ENCODE measurements at places on chromosomes 12 and 14.

- DNase-seq, result peak; percentile 9
Observed at GRCh38 chr12:60191676-60192359, 596.0 kb downstream of the SLC16A7 start.

DNA sequence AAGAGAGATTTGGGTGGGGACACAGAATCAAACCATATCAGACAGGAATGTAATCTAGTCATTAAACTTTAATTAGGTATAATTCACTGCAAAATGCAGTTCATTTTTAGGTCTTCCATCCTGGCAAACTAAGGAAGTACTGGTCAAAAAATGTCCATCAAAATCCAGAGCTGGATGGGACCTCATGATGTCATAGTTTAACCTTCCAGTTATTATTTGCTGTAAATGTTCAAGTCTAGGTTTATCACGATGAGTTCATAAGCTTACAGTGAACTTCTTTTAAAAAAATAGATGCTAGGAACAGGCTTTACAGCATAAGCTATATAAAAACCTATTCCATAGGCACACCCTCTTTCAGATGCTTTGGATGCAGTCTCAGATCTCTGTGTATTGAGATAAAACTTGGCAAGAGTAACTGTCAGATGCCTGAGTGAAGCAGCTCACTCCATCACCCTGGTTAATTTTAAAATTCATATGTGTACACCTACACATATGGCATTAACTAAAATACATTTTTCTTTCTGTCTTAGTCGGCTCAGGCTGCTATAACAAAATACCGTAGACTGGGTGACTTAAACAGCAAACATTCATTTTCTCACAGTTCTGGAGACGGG is 7.9 kb downstream of the SSPN start:
- DNase-seq, result no peak

- no peak for DNase-seq
Observed at GRCh38 chr12:131280426-131280825, 326.7 kb downstream of the ADGRD1 start.

DNA sequence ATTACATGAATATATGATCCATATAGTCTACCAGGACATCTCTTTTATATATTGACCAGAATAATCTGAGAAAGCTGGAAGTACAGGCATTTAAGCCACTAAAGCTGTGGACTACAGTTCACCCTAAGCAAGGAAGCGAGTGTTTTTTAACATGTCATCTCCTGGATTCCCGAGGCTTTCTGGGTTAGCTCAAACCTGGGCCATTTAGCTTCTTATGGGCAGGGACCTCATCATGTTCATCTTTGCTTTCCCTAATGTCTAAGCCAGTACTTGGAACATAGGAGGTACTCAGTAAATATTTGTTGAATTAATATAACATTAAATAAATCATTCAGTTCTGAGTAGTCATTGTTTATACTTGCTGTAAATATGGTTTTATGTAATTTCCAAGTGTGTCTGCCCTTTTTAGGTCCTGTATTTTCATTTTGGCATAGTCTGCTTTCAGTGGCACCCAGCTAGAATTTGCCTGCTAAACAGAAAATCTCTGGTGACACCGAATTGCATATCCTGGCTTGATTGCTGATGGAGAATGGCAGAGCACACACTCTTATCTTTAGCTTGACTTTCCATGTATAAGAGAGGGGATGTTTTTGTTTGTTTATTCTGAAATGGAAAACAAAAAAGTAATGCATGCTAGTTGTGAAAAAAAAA is 344.5 kb downstream of the ZFP36L1 start:
- no peak for DNase-seq

GRCh38 chr12:109729371-109729781 is 15.8 kb downstream of the FAM222A start:
- no peak for DNase-seq

GRCh38 chr14:64899958-64900357 is 14.3 kb upstream of the CHURC1 start:
- no peak for DNase-seq

GRCh38 chr12:111993292-111994150 is 19.4 kb downstream of the TMEM116 start:
- DNase-seq, result no peak

DNA sequence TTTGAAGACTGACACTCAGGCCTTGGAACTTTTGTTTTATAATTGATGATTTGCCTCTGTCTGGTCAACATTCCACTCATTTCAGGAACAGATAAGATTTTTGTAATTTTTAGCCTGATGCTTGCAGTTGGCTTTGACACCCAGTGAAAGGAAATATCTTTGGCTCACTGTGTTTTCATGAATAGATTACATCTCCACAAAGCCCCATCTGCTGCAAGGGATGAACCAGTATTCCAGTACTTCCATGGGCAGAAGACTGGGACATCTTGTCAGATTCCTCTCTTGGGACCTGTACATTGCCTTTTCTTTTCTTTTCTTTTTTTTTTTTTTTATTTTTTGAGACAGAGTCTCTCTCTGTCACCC is 28.4 kb downstream of the GSG1 start:
- no peak for DNase-seq

GRCh38 chr14:77092676-77093075 is 5.4 kb upstream of the CIPC start:
- no peak for DNase-seq

- no peak for DNase-seq
Observed at GRCh38 chr14:54719406-54719805, 152.5 kb downstream of the SAMD4A start.

GRCh38 chr12:106274575-106275121 is 26.8 kb upstream of the CKAP4 start:
- no peak for DNase-seq

GRCh38 chr12:54301428-54302048 is 723 bp upstream of the NFE2 start:
- no peak for DNase-seq

- no peak for DNase-seq
Observed at GRCh38 chr12:108240027-108240785, 98.9 kb downstream of the CMKLR1 start.

- no peak for DNase-seq
Observed at GRCh38 chr12:131221957-131222328, 268.2 kb downstream of the ADGRD1 start.

- no peak for DNase-seq
Observed at GRCh38 chr12:6553051-6553868, 2.6 kb downstream of the IFFO1 start.

GRCh38 chr14:24310265-24310645 is 315 bp downstream of the LTB4R2 start:
- DNase-seq, result no peak

GRCh38 chr12:8779281-8779680 is 43.1 kb upstream of the A2ML1 start:
- no peak for DNase-seq

GRCh38 chr14:72311116-72311515 is 378.9 kb downstream of the RGS6 start:
- DNase-seq, result no peak

GRCh38 chr12:1277905-1278304 is 286.9 kb downstream of the ERC1 start:
- no peak for DNase-seq

GRCh38 chr12:27277846-27278260 is 33.8 kb downstream of the STK38L start:
- peak; percentile 18 for DNase-seq

DNA sequence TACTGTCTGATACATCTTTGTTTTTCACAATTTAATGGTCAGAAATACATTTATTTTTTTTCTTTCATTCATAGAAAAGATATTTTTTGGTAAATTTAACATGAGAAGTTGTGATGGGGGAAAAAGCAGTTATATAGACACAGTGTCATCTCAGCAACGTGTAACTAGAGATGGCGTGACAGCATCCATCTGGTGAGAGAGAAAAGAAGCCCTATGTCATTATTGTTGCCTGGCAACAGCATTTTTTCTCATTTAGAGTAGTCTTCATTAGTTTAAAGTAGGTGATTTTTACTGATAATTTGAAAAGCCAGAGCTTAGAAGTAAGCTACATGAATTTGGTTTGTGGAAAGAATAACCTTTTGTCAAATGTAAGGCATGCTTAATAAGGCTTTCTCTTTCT is 128.6 kb downstream of the ACSS3 start:
- no peak for DNase-seq

GRCh38 chr14:94598816-94599655 is 13.2 kb upstream of the SERPINA3 start:
- DNase-seq, result peak; percentile 83

DNA sequence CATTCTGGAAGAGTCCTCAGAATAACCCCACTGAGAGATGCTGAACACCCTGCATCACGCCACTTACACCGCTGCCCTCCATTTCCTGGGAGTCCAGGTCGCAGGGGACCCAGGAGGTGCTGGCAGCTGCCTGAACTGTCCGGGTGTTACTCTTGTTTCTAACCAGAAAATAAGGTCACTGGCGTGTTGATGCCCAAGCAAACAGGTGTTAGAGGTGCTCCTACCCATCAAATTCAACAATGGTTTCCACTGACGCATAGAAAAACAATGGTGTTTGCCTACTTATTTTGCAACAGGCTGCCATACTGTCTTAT is 23.8 kb downstream of the PITPNM2 start:
- no peak for DNase-seq

DNA sequence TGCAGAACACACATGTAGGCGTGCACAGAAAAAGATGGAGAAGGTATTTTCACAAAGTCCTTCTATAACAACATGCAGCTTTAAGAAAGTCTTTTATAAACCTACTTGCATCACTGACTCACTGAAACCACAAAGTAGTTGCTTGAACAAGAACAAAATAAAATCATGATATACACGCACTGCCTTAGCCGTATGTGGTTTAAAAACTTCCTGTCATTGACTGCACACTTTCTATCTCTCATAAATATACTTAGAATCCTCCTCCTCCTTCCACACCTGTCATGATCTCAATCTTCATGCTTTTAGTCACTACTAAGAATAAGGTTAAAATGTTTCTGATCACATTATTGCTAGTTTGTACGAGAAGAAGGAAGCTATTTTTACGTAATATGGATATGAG is 31.8 kb upstream of the RAD51AP1 start:
- no peak for DNase-seq

GRCh38 chr12:6787309-6787708 is 2.0 kb upstream of the CD4 start:
- DNase-seq, result no peak

DNA sequence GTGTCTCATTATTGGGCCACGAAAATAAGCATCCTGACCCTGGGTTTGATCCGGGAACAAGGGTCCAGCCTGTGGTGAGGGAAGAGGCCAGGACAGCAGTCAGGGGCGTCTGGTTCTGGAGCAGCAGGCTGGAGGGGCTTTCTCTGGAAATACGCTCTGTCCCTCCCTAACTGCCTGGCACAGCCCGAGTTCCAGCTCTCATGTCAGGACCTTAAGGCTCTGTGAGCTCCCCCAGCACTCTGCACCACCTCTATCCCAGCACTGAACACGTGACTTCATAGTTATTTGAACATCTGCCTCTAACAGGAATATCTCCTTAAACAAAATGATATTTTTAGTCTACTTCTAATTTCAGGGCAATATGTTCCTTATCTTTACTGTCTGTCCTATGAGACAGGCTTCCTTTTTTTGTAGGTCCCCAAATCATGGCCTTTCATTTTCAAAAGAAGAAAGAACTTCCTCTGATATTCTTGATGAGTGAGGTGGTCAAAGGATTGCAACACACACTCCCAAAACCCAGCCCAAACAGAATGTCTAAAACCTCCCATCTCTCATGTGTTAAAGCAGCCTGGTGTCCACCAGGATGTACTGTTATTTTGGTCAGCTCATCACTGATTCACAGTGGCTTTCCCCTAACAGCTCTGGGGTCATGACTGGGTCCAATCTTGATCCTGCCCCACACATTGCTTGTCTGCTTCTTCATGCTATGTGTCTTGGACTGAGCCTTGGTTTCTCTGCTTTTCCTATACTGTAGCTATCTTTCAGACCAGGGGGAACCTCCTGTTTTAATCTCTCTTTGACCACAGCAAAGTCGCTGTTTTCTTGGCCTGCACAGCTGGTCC is 9.7 kb downstream of the AQP6 start:
- no peak for DNase-seq

GRCh38 chr12:27779416-27779919 is 565 bp upstream of the KLHL42 start:
- peak; percentile 45 for DNase-seq

- DNase-seq, result no peak
Observed at GRCh38 chr12:47361389-47362021, 281.7 kb upstream of the AMIGO2 start.

DNA sequence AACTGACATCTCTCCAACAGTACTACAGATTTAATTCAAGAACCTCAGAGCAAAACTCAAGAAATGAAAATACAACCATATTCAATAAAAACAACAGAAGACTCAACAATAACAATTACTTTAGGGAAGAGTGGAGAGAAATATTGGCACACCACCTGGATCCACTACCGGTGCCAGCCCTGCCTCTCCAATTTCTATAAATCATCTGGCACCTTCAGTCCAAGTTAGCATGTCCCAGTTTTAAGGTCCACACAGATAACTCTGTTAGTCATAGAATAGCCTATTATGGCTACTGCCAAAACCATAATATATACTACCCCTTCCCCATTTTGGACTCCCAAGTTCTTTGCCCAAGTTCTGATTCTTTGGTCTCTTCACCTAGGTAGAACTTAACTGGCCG is 69.9 kb upstream of the PSMA6 start:
- no peak for DNase-seq

- DNase-seq, result no peak
Observed at GRCh38 chr14:105059925-105060565, 5.2 kb downstream of the GPR132 start.

DNA sequence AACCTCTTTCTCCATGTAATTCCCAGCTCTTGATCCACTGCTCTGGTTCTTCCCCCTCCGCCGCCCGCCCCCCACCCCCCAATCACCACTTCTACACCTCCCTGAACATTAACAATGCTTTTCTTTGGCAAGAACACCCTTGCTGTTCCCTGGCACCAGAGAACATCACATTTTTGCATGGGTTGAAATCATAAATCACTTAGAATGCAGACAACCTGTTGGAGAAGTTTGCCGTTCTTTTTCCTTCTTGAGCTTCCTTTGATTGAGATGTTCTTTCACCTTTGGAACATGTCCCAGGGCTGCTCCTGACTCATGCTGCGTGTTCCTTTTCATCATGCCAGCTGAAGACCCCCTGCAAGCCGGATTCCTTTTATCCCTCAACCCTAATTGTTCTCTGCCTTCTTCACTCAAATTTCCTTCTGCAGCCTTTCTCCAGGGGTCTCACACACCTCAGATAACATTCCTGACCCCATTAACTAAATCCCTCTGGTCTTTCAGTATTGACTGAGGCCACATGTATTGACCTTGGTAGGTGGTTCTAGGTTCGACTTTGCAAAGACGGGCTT is 294.1 kb upstream of the TMPO start:
- DNase-seq, result no peak

- DNase-seq, result no peak
Observed at GRCh38 chr14:48096897-48097296, 421.5 kb upstream of the MDGA2 start.

DNA sequence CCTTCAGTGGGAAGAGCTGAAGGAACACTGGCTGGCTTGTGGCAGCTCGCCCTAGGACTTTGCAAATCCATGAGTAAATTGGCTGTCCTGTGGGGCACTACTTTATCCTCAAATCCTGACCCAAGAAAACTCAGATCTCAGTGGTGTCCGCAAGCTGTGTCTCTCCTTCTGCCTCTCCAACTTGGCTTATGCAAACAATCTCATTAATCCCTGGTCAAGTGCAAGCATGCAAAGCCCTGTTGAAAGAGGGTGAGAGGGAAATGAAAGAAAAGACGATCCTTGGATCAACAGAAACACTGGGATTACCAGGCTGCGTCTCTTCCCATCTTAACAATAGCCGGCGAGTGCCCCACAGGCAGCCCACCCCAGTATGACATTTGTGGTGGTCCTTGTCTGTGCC is 901.6 kb downstream of the BCL11B start:
- no peak for DNase-seq

Measured in HTR-8/SVneo (cell line).